ENCODE measurements at places on chromosomes 12 and 14.
A peak's percentile ranks its signal among the peaks of the same experiment; 100 is the strongest.

DNA sequence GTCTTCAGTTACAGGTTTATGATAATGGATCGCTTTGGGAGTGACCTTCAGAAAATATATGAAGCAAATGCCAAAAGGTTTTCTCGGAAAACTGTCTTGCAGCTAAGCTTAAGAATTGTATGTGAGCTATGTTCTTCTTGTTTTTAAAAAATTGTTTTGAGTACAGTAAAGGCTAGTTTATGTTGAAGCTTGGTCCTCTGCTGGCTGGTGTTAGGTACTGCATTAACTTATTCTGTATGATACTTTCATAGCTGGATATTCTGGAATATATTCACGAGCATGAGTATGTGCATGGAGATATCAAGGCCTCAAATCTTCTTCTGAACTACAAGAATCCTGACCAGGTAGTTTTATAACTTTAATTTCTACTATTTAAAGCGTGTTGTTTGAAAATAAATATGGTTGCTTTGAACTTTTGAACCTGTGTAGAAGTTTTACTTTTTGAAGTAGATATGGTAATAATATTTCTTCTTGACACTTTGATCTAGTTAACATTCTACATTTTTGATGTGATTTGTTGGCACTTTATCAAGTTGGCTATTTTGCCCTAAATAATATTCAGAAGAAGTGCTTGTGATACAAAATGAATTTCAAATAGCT is 55.7 kb downstream of the VRK1 start:
- no peak for ATAC-seq

DNA sequence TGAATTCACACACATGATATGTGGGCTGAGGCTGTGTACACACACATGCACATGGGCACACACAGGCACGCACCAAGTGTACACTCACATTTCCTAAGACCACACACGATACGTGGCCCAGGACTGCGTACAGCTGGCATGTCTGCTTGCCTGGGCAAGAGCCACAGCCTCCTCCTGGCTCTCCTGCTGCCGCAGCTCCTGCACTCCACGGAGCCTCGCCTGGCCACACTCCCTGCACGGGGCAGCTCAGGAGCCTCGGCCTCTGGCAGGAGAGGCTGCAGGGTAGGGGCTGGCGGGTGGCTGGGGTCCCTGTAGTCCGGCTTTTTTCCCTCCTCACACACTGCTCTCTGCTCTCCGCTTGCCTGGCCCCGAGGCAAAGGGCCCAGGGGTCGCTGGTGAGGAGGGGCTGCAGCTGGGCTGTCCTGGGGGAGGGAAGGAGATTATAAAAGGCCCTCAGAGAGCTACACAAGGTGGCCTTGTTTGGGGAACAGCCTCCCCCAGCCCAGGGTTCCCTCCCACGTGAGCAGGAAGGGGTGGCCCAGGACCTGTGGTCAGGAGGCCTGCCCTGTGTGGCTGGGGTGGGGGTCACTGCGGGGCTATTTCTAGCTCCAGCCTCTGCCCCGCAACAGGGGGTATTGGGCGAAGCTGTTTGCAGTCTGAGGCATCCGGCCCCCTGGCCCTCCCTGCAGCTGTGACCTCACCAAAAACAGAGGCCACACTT is 89.0 kb upstream of the SFSWAP start:
- ATAC-seq: no peak

- ATAC-seq: peak; percentile 48
These were observed 5.7 kb upstream of the SLC35F4 start for GRCh38 chr14:57871459-57872080.

GRCh38 chr12:15038137-15038536 is 65.3 kb downstream of the PDE6H start:
- ATAC-seq: no peak

DNA sequence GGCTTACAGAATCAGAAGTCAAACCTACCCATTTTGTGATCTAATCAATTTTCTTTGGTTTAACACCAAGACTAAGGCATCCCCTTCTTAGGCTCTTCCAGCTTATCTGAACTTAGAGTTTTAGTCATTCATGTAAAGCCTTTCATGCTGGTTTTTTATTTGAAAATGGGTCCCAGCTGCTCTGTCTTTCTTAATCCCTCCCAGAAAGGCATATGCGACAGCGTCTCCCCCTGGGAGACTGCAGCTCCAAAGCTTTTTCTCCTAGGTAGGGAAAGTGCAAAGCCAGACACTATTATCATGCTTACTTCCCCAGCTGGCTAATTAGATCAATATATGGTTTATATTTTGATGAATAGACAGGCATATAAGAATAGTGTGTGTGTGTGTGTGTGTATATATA is 96.6 kb upstream of the E2F7 start:
- ATAC-seq: no peak

GRCh38 chr12:68138480-68138879 is 21.1 kb downstream of the IFNG start:
- peak; percentile 64 for ATAC-seq

- ATAC-seq: peak; percentile 75
These were observed 127.1 kb downstream of the FIGNL2 start for GRCh38 chr12:51721282-51721940.

GRCh38 chr12:49585477-49586459 is 17.8 kb upstream of the MCRS1 start:
- no peak for ATAC-seq

- ATAC-seq: no peak
These were observed 4.3 kb downstream of the RNASE1 start for GRCh38 chr14:20798318-20798717.
